ENCODE measurements at places on chromosomes 12 and 14.

- DNase-seq, result no peak
Measured at GRCh38 chr12:22287776-22288621, 46.5 kb downstream of the ST8SIA1 start.

GRCh38 chr14:40004871-40005500, 572.8 kb upstream of the FBXO33 start:
- no peak for DNase-seq

GRCh38 chr12:126040307-126040706, 975.1 kb downstream of the AACS start:
- no peak for DNase-seq

- DNase-seq, result no peak
Measured at GRCh38 chr14:35438910-35439713, 34.6 kb upstream of the NFKBIA start.

- no peak for DNase-seq
Measured at GRCh38 chr14:57656853-57657252, 163.2 kb upstream of the CCDC198 start.

- no peak for DNase-seq
Measured at GRCh38 chr12:55722948-55723347, 2.8 kb downstream of the RDH5 start.
